ENCODE measurements at places on chromosomes 1 and 21.
A peak's percentile ranks its signal among the peaks of the same experiment; 100 is the strongest.

- DNase-seq, result peak; percentile 3
Observed at GRCh38 chr1:212073490-212073889, 37.9 kb downstream of the DTL start.

GRCh38 chr1:46401964-46402626, 8.0 kb downstream of the FAAH start:
- peak; percentile 97 for DNase-seq

DNA sequence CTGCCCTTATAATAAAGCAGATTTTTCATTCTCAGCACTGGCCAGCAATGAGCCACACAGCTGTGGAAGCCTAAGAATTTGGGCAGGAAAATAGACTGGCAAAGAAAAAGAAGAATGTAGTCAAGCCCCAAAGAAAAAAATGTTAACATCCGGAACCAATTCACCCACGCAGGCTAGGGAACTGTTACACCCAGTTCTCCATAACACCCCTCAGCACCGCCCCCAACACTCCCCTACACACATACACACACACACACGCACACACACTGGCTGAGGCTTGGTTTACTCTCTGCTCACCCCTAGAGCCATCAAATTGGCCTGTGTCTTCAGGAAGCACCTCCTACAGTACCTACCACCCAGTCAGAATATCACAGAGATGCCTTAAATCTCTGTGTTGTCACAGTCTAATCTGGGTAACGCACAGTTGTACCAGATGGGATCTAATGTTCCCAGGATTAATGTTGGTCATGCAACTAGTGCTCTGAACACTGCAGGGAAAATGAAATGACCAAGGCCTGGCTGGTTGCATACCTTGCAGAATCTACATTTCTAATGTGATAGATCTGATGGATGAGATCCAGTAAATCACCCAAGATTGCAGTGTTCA, 14.5 kb downstream of the TBX15 start:
- peak; percentile 91 for DNase-seq

GRCh38 chr1:41416552-41417334, 55.5 kb downstream of the FOXO6 start:
- DNase-seq, result peak; percentile 66

GRCh38 chr1:8956461-8957349, 11.0 kb downstream of the CA6 start:
- DNase-seq, result no peak

DNA sequence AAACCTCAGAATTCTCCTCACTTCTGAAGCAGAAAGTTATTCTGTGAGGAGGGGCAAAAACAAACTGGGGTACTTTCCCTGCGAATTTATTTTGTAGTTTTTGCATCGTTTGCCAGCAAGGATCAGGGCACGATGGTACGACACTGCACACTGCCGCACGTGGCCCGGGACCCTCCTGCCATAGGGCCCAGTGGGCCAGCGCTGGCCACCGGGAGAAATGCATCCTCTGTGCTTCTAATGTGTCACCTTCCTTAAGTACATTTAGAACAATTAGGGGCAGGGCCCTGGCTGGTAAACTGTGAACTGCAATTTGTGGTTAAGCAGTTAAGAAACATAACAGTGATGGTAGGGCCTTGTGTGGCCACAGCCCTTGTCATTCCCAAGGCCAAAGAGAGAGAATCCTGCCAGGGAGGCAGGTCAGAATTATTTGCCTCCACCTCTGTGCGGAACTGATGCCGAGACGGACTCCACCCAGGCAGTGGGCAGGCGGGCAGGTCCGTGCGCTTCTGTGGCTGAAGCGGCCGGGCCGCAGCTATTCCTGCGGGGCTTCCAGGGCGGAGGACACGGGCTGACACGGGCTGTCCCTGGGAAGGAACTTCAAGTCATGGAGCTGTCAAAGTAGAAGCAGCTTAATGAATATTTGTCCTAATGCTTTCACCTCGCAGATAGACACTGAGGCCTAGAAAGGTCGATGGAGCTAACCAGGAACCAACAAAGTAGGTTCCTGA, 12.5 kb downstream of the GPR137B start:
- DNase-seq, result no peak

DNA sequence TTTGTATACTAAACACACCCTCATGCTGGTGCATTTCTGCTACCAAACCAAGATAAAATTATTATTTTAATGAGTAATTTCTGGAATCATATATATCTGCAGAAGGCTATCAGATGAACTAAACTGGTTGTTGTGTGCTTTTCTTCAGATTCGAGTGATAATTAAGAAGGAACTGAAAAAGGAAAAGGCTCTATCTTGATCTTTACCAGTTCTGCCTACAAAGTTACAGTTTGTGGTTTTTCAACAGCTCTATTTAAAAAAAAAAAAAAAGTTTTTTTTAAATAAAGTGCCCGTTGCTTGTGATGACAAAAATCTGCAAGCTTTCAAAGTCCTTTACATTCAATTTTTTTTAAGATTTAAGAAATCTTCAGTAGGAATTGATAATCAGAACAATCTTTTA, 13.6 kb downstream of the DENND1B start:
- no peak for DNase-seq

DNA sequence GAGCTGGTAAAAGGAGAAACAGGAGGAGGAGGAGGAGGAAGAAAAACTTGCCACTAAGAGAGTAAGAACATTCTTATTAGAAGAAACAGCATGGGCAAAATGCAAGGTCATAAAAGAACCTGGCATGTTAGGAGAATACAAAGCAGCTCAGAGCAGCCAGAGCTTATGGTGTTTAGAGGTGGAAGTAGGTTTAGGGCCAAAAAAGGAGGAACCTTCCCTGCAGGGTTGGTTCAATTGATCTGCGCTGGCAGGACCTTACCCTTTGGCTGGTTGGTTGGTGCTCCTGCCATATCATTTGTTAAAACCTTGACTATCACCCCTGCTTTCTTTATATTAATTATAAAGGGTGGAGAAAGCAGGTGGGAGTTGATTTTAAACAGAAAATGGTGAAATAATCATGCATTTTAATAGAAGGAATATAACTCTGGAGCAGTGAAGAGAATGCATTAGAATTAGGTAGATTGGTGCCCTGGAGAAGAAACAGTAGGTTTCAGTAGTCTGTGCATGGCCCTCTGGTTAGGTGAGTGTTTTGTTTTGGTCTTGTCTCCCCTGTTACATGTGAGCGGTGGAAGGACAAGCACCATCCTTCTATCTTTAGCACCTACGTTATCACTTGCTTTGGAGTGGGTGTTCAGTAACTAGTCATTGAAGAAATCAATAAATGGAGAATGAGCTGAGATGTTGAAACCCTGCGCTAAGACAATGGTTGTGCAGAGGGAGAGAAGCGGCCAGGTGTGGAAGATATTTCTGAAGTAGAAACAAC, 110.4 kb upstream of the NGF start:
- DNase-seq, result no peak

GRCh38 chr21:31336739-31337040, 7.4 kb downstream of the TIAM1 start:
- no peak for DNase-seq

- no peak for DNase-seq
Observed at GRCh38 chr21:46326110-46326703, 2.3 kb downstream of the PCNT start.

DNA sequence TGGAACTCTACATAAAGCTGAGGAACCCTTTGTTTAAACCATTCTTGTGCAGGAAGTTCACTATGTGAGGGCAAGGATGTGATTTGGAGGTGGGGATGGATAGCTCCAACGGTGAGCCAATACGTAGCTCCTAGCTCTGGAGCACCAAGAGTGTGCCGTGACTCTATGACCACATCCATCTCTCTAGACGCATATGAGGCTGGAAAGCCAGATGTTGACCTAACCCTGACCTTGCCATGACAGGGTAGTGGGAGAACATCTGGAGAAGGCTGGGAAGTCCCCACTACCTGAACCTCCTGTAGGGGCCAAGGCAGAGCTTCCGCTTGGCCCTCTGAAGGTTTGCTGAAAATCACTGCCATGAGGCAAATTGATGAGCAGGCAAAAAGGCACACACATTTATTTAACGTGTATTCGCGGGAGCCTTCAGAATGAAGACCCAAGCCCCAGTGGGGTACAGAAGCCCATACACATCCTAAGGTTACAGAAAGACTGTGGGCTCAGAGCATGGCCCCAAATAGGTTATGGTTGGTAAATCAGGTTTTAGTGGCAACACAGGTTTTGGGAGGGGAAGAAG, 43.4 kb downstream of the EIF2D start:
- no peak for DNase-seq

DNA sequence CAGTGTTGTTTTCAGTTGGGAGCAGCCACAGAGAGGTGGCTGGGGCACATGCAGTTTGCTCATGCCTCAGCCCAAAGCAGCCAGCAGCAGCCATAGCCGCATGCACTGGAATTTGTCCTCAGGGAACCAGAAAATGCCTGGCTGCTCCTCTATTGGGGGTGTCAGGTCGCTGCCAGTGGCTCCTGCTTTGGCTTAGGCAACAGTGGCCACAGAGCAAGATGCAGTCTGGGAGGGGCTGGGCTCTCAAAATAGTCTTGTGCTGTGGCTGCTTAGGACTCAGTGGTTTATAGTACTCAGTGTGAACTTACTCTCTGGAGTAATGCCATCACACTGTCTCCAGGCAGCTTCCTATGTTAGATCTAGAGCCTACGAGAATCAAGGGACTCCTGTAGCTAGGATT, 25.0 kb downstream of the CD55 start:
- DNase-seq, result peak; percentile 38

GRCh38 chr1:183653876-183654451, 848 bp upstream of the APOBEC4 start:
- no peak for DNase-seq

GRCh38 chr1:66705110-66705509, 47.1 kb upstream of the DYNLT5 start:
- peak; percentile 27 for DNase-seq
